ENCODE measurements at places on chromosomes 6 and 20.

DNA sequence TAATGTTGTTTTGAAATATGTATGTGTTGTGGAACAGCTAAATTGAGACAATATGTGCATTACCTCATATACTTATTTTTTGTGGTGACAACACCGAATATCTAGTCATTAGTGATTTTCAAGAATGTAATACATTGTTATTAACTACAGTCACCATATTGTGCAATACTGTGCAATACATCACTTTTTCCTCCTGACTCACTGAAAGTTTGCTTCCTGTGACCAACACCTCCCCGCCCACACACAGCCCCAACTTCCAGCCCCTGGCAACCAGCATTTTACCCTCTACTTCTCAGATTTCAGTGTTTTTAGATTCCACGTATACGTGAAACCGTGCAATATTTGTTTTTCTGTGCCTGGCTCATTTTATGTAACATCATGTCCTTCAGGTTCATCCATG is 627.9 kb downstream of the PRKN start:
- DNase-seq = no peak

- DNase-seq = no peak
These were observed 108.1 kb upstream of the SCP2D1 start for GRCh38 chr20:18705490-18705889.

- DNase-seq = no peak
These were observed 35.1 kb downstream of the PM20D2 start for GRCh38 chr6:89180971-89181370.

GRCh38 chr6:45420083-45420908 is 42.6 kb upstream of the SUPT3H start:
- peak; percentile 29 for DNase-seq

DNA sequence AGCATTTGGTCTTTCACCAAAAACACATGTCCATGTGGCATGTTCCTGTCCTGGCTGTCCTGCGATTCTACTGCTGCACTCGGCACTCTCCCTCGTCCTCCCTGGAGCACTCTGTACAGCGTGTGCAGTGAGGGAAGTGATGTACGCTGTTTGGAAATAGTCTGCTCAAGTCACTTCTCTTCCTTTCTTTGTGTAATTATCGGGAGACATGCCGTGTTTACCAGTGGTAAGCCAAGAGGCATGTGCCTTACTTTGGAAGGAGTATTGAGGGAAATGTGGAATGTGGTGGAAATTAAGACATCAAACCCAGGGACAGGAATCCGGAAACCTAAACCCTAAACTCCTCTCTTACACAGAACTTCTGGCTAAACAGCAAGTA is 268.5 kb upstream of the FOXQ1 start:
- no peak for DNase-seq

GRCh38 chr20:34643928-34644327 is 33.0 kb downstream of the PIGU start:
- DNase-seq = no peak

DNA sequence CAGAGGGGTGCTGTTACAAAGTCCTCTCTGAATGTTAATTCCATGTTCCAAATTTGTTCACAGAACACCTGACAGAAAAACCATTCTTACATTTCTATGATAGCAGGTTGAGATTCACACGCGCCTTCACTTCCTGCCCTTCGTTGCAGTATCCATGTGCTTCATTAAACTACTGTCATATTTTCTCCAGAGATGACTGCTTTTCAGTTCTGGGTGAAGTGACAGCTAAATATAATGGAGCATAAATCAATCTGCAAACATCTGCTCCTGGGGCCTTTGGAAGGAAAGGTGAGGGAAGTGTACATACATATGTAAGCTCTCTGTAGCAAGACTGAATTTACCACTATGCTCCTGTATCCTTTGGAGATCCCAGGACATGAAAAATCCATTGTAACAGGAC is 750.2 kb downstream of the HDGFL1 start:
- no peak for DNase-seq

GRCh38 chr20:8368670-8369069 is 236.6 kb downstream of the PLCB1 start:
- DNase-seq = no peak

DNA sequence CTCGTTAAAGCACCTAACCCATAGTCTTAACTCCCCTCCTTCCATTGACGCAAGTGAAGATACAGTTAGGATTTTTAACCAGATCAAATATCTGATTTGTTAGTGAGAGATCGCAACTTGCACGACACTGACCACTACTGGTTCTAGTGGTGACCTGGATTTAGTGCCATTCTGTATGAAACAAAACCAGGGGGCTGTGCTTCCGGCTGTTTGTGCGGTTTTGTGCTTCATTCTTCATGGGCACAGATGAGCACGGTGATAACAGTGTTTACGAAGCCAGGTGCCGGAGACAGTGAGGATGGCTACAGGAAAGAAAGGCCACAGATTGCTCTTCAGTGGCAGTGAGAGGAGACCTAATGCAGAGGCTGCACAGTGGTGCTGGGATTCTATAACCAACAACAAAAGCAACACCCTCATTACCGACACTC is 75.5 kb downstream of the NOL4L start:
- no peak for DNase-seq

- no peak for DNase-seq
These were observed 72.4 kb downstream of the BACH2 start for GRCh38 chr6:90224196-90224595.

- DNase-seq = no peak
These were observed 19.7 kb upstream of the GSTA4 start for GRCh38 chr6:53014744-53015143.

All from stimulated activated CD8-positive, alpha-beta memory T cell treated with anti-CD3 and anti-CD28 coated beads, Interleukin-15, amount 100 ng/mL, for 24 hours (primary cell).